Stimulated activated CD8-positive, alpha-beta memory T cell treated with anti-CD3 and anti-CD28 coated beads, Interleukin-15, amount 100 ng/mL, for 24 hours (primary cell): ENCODE measurements at places on chromosomes 4 and X.

DNA sequence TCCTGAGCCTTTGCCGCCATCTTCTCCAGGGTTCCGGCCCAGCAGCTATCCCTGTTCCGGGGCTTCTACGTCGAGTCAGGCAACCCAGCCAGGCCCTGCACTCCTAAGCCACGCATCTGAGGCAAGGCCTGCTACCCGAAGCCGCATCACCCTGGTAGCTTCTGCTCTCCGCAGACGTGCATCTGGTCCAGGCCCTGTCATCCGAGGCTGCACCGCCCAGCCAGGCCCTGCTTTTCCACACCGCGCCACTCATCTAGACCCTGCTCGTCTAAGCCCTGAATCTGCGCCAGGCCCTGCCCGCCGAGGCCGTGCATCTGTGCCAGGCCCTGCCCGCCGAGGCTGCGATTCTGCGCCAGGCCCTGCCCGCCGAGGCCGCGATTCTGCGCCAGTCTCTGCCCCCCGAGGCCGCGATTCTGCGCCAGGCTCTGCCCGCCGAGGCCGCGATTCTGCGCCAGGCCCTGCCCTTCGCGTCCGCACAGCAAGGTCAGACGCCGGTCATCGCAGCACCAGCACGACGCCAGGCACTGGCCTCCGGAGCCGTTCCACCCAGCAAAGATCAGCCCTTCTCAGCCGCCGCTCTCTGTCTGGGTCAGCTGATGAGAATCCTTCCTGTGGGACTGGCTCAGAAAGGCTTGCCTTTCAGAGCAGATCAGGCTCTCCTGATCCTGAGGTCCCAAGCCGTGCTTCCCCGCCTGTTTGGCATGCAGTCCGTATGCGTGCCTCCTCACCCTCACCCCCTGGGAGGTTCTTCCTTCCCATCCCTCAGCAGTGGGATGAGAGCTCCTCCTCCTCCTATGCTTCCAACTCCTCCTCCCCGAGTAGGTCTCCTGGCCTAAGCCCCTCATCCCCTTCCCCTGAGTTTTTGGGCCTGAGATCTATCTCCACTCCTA is 75.1 kb downstream of the NUDT10 start:
- DNase-seq: no peak

DNA sequence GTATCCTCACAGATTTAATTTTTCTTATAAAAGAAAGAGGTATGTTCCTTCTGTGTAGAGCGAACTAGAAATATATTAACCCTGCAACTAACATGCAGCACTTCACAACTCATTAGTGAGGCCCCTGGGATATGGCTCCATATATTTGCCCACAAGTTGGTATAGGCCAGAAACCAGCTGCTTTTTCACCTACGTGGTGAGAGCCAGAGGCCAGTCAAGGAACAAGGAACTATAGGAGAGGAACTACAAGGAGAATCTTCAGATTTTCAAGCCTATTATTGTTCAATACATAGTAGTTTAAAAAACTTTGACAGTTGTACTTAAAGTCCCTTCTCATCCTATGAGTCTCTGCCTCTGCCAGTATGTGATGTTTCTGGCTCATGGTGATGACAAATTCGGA is 205.9 kb downstream of the CBR4 start:
- DNase-seq: no peak

GRCh38 chr4:41753942-41754341 is 5.4 kb upstream of the PHOX2B start:
- no peak for DNase-seq

- no peak for DNase-seq
These were observed 67.0 kb upstream of the CXCL13 start for GRCh38 chr4:77538574-77539157.

GRCh38 chr4:95198961-95199360 is 349.8 kb downstream of the UNC5C start:
- DNase-seq: no peak

DNA sequence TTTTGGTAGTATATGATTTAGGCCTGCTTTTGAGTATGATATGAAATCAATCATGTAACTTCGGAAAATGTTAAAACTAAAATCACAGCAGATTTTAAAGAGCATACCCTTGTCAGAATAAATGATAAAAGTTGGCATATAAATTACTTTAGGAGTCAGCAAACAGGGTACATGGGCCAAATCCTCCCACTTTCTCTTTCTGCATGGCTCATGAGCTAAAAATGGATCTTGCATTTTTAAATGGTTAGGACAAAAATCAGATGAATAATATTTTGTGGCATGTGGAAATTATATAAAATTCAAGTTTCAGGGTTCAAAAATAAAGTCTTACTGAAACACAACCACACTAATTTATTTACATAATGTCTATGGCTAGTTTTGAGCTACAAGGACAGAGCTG is 214.9 kb downstream of the GASK1B start:
- DNase-seq: no peak

DNA sequence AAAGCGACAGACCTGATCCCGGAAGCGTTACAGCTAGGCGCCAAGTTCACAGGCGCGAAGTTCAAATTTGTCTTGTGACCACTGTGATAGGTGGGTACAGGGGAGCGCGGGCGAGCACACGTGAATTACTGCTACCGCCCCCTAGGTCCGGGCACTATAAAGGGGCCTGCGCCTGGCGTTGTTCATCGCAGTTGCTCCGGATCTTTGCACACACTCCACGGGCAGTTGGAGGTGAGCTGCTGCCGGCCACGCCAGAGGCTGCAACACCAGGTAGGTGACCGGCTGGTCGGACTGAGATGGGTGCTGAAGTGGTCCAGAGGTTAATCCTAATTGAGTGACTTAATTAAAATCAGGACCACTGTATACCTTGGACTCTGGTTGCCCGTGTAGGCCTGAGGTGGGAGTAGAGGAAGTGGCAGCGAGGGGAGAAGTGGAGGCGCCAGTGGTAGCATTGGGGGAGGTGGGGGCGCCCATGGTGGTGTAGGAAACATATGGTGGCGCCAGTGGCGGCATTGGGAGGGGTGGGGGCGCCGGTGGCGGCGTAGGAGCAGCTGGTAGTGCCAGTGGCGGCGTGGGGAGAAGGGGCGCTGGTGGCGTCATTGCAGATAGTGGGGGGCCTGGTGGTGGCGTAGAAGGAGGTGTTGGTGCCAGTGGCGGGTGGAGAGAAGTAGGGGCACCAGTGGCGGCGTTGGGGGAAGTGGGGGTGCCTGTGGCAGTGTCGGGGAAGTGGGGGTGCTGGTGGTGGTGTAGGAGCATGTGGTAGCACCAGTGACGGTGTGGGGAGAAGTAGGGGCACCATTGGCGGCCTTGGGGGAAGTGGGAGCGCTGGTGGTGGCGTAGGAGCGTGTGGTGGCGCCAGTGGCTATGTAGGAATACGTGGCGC is at the start of gene GCNA:
Gene GCNA (plus strand): TSS at position 185 of the 883 bp plus-strand sequence. CDS start 2,385 bp downstream, outside the sequence.
- DNase-seq: no peak

GRCh38 chr4:77358315-77358928 is 201.4 kb downstream of the CCNG2 start:
- no peak for DNase-seq

- no peak for DNase-seq
These were observed 121.6 kb downstream of the ATXN3L start for GRCh38 chrX:13198056-13198761.

- no peak for DNase-seq
These were observed 296.6 kb upstream of the PPARGC1A start for GRCh38 chr4:24186466-24186865.

DNA sequence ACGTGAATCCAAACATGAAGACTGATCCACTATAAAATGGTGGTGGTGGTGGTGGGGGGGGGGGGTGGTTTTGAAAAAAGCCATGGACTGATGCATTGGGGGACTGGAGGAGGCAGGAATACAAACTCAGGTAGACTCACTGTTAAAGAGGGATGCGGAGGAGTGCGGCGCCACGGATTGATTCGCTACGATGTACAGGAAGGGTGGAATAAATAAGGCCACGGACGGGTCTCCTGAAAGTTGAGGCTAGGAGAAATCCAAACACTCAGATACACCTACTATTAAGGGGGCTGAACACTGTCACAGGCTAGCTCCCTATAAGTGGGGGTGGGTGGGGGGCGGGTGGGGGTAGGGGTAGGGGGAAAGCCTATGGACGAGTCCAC is 591 bp downstream of the ELK1 start:
- no peak for DNase-seq
